Adrenal gland (tissue), 19 donors: ENCODE measurements at places on chromosomes 4 and X.

GRCh38 chr4:166600264-166600663, 634.0 kb downstream of the SPOCK3 start:
- no peaks in the 10 kb centered on the region for H3K4me1 ChIP-seq
- no peak overlapping the region for H3K4me3 ChIP-seq
- no peaks in the 10 kb centered on the region for H3K36me3 ChIP-seq
- no peak for DNase-seq
- H3K27ac ChIP-seq, result no peak overlapping the region
- no peaks in the 10 kb centered on the region for H3K27me3 ChIP-seq

- DNase-seq, result no peak
- H3K4me3 ChIP-seq, result no peak overlapping the region
- no peaks in the 10 kb centered on the region for H3K27me3 ChIP-seq
- no peaks in the 10 kb centered on the region for H3K36me3 ChIP-seq
- H3K27ac ChIP-seq, result no peak overlapping the region
These were observed 50.5 kb downstream of the RHOH start for GRCh38 chr4:40247350-40247749.

DNA sequence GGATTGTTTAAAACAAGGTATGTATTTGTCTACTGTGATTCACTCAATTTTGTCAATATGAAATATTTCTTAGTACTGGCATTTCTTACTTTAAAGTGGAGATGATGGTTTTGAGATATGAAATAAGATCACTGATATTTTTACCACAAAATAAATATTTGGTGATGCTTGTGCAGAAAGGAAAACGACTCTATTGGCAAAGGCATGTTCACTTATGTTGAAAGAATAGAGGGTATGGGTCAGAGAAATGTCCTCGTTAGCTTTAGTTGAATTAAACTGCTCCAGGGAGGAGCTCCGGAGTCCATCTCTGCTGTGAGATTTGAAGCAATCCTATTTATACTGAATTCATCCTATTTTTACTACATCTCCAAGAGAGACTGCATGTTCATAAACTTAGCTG, 84.2 kb downstream of the SH3BGRL start:
- no peaks in the 10 kb centered on the region for H3K27me3 ChIP-seq
- no peaks in the 10 kb centered on the region for H3K4me1 ChIP-seq
- DNase-seq, result no peak
- no peaks in the 10 kb centered on the region for H3K36me3 ChIP-seq

- DNase-seq, result no peak
- no peaks in the 10 kb centered on the region for H3K27me3 ChIP-seq
- no peak overlapping the region for H3K27ac ChIP-seq
- no peaks in the 10 kb centered on the region for H3K36me3 ChIP-seq
- H3K4me1 ChIP-seq, result no peaks in the 10 kb centered on the region
- no peak overlapping the region for H3K4me3 ChIP-seq
These were observed 43.3 kb downstream of the NCAPG start for GRCh38 chr4:17854036-17854435.

DNA sequence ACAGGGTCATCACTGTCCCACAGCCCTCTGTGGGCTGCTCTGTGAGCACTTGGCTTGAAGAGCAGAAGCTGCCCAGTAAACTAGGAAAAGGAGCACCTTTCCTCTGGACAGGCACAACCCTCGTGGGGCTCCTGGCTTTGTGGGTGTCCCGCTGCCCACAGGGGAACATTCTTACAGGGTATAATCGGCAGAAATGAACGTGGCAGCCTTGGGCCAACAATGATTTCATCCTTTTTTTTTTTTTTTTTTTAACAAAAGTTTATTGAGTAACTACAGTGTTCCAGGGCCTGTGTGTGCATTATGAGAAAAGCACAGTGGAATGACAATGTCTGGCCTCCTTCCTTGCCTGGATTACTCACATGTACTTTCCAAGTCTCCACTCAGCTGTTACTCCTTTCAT, 197.2 kb downstream of the PDGFC start:
- H3K4me1 ChIP-seq, result peaks cover 75% of the 10 kb centered on the region
- no peak overlapping the region for H3K4me3 ChIP-seq
- DNase-seq, result peak; percentile 44

- H3K27me3 ChIP-seq, result no peaks in the 10 kb centered on the region
- H3K4me3 ChIP-seq, result no peak overlapping the region
- no peaks in the 10 kb centered on the region for H3K36me3 ChIP-seq
- DNase-seq, result no peak
- H3K4me1 ChIP-seq, result no peaks in the 10 kb centered on the region
- H3K27ac ChIP-seq, result no peak overlapping the region
These were observed 392.8 kb downstream of the RAPGEF2 start for GRCh38 chr4:159495515-159496236.

- H3K4me3 ChIP-seq, result no peak overlapping the region
- no peaks in the 10 kb centered on the region for H3K36me3 ChIP-seq
- H3K27ac ChIP-seq, result peak overlapping the region; percentile 10
- H3K27me3 ChIP-seq, result peaks cover 26% of the 10 kb centered on the region
These were observed 793 bp downstream of the NALF2 start for GRCh38 chrX:69504626-69505612.

- peaks cover 12% of the 10 kb centered on the region for H3K4me1 ChIP-seq
- no peaks in the 10 kb centered on the region for H3K36me3 ChIP-seq
- H3K4me3 ChIP-seq, result peak overlapping the region; percentile 30
- no peak overlapping the region for H3K27ac ChIP-seq
- no peaks in the 10 kb centered on the region for H3K27me3 ChIP-seq
These were observed 47.0 kb downstream of the SPRY1 start for GRCh38 chr4:123443401-123444289.

DNA sequence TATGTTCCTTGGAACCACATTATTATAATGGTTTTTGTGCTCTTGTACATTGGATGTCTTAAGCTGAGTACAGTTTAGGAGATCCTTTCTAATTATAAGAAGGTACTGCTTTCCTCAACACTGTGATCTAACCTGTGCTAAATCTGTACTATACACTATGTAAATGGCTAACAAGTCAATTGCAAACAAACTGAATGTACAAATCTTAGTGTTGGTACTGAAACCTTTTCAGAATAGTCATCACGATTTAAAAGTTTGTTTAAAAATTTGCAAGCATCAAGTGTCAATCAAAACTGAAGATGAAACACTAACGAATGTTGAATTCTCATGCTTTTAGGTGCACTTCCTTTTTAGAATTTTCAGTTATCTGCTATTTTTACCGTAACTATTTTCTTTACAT, 2090.4 kb upstream of the TENM3 start:
- no peaks in the 10 kb centered on the region for H3K27me3 ChIP-seq
- no peaks in the 10 kb centered on the region for H3K36me3 ChIP-seq
- no peaks in the 10 kb centered on the region for H3K4me1 ChIP-seq
- H3K27ac ChIP-seq, result no peak overlapping the region

- no peaks in the 10 kb centered on the region for H3K36me3 ChIP-seq
- no peak overlapping the region for H3K27ac ChIP-seq
- no peak for DNase-seq
- H3K4me1 ChIP-seq, result no peaks in the 10 kb centered on the region
- H3K27me3 ChIP-seq, result no peaks in the 10 kb centered on the region
These were observed 184.0 kb upstream of the ANK2 start for GRCh38 chr4:112865443-112865842.

- DNase-seq, result no peak
- no peaks in the 10 kb centered on the region for H3K4me1 ChIP-seq
- H3K27me3 ChIP-seq, result peaks cover 3% of the 10 kb centered on the region
These were observed 40.2 kb upstream of the CRMP1 start for GRCh38 chr4:5933116-5933515.

DNA sequence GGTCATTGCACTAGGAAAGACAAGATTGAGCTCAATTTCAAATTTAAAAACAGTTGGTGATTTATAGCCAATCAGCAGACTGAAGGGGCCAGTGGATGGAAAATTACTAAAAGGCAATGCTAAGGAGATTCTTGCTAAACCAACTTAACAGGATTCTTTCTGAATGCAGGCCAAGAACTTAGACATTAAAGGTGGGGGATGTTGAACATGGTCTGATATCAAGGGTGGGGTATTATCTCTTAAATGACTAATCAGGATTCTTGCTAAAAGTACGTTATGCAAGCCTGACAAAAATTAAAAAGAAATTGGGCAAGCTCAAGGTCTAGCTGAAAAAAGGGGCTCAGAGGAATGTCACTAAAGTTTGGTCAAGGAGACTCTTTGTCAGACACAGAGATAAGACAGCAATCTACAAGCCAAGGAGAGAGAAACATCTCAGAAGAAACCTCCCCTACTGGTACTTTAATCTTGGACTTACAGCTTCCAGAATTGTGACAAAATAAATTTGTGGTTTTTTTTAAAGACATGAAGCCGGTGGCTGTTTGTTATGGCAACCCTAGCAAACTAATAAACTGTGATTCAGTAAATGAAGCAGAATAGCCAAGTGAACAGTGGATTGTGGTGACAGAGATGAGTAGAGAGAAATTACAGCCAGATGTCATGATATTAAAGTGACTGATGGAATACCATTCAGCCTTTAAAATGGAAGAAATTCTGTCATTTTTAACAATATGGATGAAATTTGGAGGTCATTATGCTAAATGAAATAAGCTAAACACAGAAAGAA, 120.3 kb upstream of the KLHL4 start:
- no peak overlapping the region for H3K4me3 ChIP-seq
- no peak for DNase-seq
- H3K27me3 ChIP-seq, result no peaks in the 10 kb centered on the region
- no peak overlapping the region for H3K27ac ChIP-seq
- H3K36me3 ChIP-seq, result no peaks in the 10 kb centered on the region

DNA sequence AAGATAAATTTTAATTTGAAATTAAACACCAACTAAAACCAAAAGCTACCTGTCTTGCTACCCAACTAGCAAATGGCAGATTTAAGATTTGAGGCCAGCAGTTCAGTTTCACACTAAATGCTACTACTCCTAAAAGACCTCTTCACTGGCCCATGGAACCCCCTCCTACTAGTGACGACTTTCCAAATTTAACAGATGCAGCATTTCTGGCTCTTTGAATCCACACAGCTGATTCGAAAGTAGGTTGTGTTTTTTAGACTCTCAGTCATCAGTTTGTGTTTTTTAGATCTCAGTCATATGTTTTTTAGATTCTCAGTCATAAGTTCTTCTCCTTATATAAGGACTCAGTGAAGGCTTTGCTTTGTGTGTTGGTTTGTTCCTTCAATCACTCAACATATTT, 11.1 kb upstream of the CC2D2A start:
- peaks cover 3% of the 10 kb centered on the region for H3K4me1 ChIP-seq
- no peak overlapping the region for H3K4me3 ChIP-seq
- H3K27ac ChIP-seq, result no peak overlapping the region
- H3K36me3 ChIP-seq, result no peaks in the 10 kb centered on the region
- H3K27me3 ChIP-seq, result no peaks in the 10 kb centered on the region
- DNase-seq, result no peak

GRCh38 chr4:7423391-7423790, 11.3 kb downstream of the PSAPL1 start:
- H3K27me3 ChIP-seq, result no peaks in the 10 kb centered on the region
- H3K36me3 ChIP-seq, result no peaks in the 10 kb centered on the region
- no peak overlapping the region for H3K4me3 ChIP-seq
- H3K27ac ChIP-seq, result no peak overlapping the region
- no peaks in the 10 kb centered on the region for H3K4me1 ChIP-seq

DNA sequence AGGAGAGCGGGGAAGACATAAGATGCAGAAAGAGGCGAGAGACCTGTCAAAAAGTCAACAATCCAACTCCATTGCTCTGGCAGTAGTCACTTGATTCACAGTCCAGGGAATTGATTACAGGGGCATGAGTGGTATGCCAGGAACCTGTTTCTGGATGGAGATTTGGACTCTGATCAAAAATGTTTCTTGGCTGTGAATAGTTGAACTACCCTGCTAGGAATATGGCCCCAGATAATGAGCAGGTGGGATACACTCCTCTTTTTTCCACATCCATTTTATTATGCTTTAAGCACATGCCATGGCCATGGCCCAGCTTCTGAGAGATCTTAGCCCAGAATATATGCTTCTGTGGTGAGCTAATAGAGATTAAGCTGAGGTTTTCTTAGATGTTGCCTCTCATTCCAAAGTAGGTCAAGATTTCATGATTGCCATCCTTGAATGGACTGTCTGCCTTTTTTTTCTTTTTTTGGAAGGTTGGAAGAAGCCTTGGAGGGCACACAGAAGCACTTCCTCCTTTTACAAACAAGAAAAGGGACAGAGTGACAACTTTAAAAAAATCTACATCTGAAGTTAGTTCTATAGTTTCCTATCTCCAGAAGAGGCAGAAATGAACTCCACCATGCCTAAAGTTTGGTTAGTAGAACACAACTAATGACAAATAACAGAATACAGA, 121.9 kb downstream of the KIT start:
- H3K4me3 ChIP-seq, result no peak overlapping the region
- no peaks in the 10 kb centered on the region for H3K4me1 ChIP-seq
- H3K27ac ChIP-seq, result no peak overlapping the region
- H3K36me3 ChIP-seq, result no peaks in the 10 kb centered on the region

- no peaks in the 10 kb centered on the region for H3K4me1 ChIP-seq
- no peak overlapping the region for H3K27ac ChIP-seq
- no peak overlapping the region for H3K4me3 ChIP-seq
- no peak for DNase-seq
These were observed 262.7 kb downstream of the SPRY1 start for GRCh38 chr4:123659262-123659661.

DNA sequence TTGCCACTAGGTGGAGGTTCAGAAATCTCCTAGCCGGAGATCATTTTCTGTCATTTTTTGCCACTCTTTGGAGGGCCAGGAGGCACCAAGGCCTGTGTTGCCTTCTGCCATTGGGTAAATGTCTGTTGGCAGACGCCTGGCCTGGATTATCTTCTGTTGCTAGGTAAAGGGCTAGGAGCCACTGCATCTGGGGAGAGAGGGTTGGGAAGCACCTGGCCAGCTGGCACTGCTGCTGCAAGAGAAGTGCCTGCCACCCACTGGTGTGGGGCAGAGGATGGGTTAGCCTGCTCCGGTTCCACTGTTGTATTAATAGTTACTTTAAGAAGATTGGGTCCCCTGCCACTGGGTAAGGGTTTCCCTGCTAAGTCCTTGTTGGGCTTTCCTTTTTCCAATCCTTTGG, 58.1 kb downstream of the AWAT2 start:
- no peak for DNase-seq
- H3K4me3 ChIP-seq, result no peak overlapping the region
- no peaks in the 10 kb centered on the region for H3K27me3 ChIP-seq
- H3K4me1 ChIP-seq, result no peaks in the 10 kb centered on the region
- no peaks in the 10 kb centered on the region for H3K36me3 ChIP-seq

DNA sequence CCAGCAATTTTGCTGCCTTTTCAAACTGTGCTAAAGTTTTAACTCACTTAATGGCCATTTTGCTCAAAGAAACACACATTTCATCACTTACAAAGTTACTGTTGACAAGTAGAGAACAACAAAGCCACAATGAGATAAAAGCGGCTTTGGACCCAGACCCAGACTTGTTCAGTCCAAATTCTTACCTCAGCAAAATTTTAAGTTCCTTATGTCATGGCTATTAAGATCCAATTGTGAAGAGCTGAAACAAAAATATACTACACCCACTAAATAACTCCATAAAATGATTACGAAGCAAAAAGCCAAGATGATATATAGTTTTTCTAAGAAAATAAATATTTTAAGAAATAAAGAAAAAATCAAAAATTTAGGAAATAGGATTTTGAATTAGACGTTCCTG, 137.0 kb upstream of the INPP4B start:
- no peaks in the 10 kb centered on the region for H3K4me1 ChIP-seq
- no peak for DNase-seq
- H3K4me3 ChIP-seq, result no peak overlapping the region
- H3K27ac ChIP-seq, result no peak overlapping the region
- no peaks in the 10 kb centered on the region for H3K27me3 ChIP-seq
- H3K36me3 ChIP-seq, result no peaks in the 10 kb centered on the region

GRCh38 chrX:1453395-1453783, 680 bp upstream of the ASMTL start:
- peak overlapping the region; percentile 79 for H3K27ac ChIP-seq
- H3K4me1 ChIP-seq, result peaks cover 8% of the 10 kb centered on the region
- no peaks in the 10 kb centered on the region for H3K27me3 ChIP-seq
- DNase-seq, result no peak
